Subcutaneous preadipocyte (primary cell): ENCODE measurements at places on chromosomes 5 and 9. TPM values are rescaled to one million over a fixed set of nuclear protein-coding genes. Genes with fewer than 3 reads are reported as not detected.

Gene IL31RA
- total RNA-seq = 0.37 and 2.5 TPM in 2 replicates

Gene OR1L6
- total RNA-seq = not detected in 2 replicates

Gene WWC1
- total RNA-seq = 1.1 and 4.9 TPM in 2 replicates

Gene LCP2
- not detected in 2 replicates for total RNA-seq

Gene SQSTM1
- total RNA-seq = 538 and 581 TPM in 2 replicates

Gene IL4
- not detected in 2 replicates for total RNA-seq

Gene SLCO6A1
- total RNA-seq = not detected in 2 replicates

Gene DOCK8
- under 0.01 and 0.59 TPM in 2 replicates for total RNA-seq

Gene FOXD4L3
- total RNA-seq = under 0.01 TPM in 1 of 2 replicates, not detected in the other

Gene INSYN2B
- 6.6 and 18.4 TPM in 2 replicates for total RNA-seq

Gene PCDHGB2
- 1.1 and 2.0 TPM in 2 replicates for total RNA-seq

Gene CCDC180
- 1.8 and 2.0 TPM in 2 replicates for total RNA-seq

Gene TSLP
- 4.1 and 5.1 TPM in 2 replicates for total RNA-seq

Gene LRRC19
- not detected in 2 replicates for total RNA-seq

Gene ST8SIA4
- 0.37 and 0.78 TPM in 2 replicates for total RNA-seq

Gene PCDHGC5
- total RNA-seq = 2.2 and 2.9 TPM in 2 replicates

Gene CDC20B
- total RNA-seq = not detected in 2 replicates

Gene PLPP7
- 7.8 and 13.6 TPM in 2 replicates for total RNA-seq

Gene EXOSC2
- 29.4 and 53.6 TPM in 2 replicates for total RNA-seq

Gene FST
- total RNA-seq = 31.6 and 91.1 TPM in 2 replicates

Gene PCDH1
- under 0.01 TPM in 1 of 2 replicates, not detected in the other for total RNA-seq

Gene GRAMD2B
- 5.9 and 6.1 TPM in 2 replicates for total RNA-seq

Gene DPH7
- 14.7 and 21.9 TPM in 2 replicates for total RNA-seq

Gene GNPDA1
- 47.4 and 54.3 TPM in 2 replicates for total RNA-seq

Gene TEX48
- not detected in 2 replicates for total RNA-seq

Gene DMRT3
- not detected in 2 replicates for total RNA-seq

Gene SH2D3C
- total RNA-seq = 0.37 TPM in 1 of 2 replicates, not detected in the other

Gene ECSCR
- total RNA-seq = 0.37 TPM in 1 of 2 replicates, not detected in the other
